ENCODE measurements at places on chromosomes 11 and 22.

- no peak for DNase-seq
Measured at GRCh38 chr22:39277142-39277607, 32.4 kb upstream of the PDGFB start.

DNA sequence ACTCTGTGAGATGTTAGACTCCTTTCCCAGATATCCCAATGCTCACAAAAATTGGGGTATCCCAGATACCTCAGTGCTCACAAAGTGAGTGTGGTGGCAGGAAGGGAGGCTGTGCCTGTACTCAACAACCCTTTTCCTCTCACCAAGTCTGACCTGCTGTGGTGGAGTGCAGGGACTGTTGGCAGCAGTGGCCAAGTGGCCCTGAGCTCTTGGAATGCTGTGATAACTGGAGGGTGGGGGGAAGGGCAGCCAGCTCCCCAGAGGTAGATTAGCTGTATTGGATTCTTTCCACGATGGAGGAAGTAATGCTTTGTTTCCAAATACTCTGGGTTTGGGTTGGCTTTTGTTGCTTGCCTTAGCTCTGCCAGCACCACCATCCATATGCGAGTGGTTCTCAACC is 46.0 kb upstream of the OR9Q1 start:
- no peak for DNase-seq

- no peak for DNase-seq
Measured at GRCh38 chr11:119207415-119207960, 1.3 kb downstream of the CBL start.

- DNase-seq: no peak
Measured at GRCh38 chr11:102229510-102230123, 87.7 kb upstream of the BIRC3 start.

DNA sequence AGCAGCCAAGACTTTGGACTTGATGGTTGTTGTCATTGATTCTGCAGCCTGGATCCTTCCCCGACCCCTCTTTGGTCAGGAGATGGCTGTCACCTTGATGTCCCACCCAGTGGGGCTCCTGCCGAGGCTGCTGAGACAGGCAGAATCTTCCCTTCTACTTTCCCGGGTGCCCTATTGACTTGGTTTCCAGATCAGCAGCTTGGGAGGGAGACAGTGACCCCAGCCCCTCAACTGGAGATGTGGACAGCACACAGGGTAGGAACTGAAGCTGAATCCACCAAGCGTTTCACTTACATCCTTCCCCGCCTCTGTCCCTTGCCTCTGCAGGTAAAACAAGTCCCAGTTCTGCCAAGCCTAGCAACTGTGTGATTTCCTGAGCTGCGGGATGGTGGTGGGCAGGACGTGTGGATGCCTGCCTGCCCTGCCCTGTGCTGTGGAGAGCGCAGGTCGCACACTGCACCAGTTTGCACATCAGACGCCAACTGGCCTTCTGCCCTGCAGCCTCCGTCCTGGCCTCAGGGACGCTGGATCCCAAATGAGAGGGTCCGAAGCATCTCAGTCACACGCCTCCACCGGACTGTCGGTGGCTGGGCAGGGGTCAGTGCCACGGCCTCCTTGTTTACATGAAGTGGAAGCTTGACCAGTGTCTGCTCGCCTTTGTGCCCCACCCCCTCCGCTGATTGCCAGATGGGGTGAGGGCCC is 34.6 kb downstream of the FAM83F start:
- no peak for DNase-seq

GRCh38 chr22:44411226-44412135 is 86.6 kb downstream of the RTL6 start:
- DNase-seq: no peak

DNA sequence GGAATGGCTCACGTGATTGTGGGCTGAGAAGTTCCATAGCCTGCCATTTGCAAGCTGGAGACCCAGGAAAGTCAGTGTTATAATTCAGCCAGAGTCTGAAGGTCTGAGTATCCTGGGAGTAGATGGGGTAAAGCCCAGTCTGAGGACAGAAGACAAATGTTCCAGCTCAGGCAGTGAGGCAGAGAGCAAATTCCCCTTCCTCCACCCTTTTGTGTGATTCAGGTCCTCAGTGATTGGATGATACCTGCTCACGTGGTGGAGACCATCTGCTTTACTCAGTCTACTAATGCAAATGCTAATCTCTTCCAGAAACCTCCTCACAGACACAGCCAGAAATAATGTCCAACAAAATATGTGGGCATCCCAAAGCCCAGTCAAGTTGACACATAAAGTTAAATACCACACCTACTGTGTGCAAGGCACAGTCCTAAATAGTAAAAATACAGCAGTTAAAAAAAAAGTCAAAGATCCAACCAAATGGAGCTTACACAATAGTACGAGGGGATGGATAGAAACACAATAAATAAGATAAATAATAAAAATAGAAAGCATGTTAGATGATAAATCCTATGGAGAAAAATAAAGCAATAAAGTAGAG is 13.2 kb upstream of the APOL6 start:
- DNase-seq: no peak

DNA sequence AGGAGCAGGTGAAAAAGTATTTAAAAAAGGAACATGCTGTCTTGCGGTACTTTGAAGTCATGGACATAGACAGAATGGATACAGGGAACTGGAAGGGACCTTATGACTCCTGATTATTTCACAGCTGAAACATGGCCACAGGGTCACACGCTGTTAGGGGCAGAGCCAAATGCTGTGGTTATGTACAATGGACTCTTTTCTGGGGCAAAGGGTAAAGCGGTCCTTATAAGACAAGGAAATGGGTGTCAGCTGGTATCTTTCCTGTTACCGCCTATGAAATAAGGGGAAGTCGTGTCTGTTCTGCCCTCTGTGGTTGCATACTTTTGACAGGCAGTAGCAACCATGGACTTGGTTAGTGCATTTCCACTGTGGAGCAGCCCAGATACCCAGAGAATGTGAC is 12.8 kb upstream of the ST14 start:
- no peak for DNase-seq

- DNase-seq: no peak
Measured at GRCh38 chr11:12137938-12138731, 27.7 kb downstream of the MICAL2 start.

GRCh38 chr11:15229069-15229468 is 114.3 kb downstream of the INSC start:
- no peak for DNase-seq

- DNase-seq: no peak
Measured at GRCh38 chr22:48198489-48199459, 1436.3 kb downstream of the TBC1D22A start.

GRCh38 chr22:38757464-38757757 is 1.6 kb upstream of the SUN2 start:
- DNase-seq: no peak

DNA sequence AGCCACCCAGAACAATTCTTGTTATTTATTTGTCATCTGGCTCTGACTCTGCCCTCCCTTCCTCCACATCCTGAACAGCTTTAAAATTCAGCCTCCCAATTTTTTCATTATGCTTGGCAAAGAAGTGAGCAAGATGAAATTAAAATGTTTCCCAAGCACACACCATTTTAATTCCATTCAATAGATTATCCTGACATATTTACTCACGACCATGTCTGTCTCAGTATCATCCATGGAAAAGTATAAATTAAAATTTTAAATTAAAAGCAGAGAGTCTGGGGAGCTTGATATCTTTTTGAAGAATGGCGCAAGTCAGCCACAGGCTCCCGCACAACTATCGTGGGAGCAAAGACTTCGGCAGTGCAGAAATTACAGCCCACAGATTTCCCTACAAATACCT is 862.4 kb downstream of the OPCML start:
- DNase-seq: no peak

DNA sequence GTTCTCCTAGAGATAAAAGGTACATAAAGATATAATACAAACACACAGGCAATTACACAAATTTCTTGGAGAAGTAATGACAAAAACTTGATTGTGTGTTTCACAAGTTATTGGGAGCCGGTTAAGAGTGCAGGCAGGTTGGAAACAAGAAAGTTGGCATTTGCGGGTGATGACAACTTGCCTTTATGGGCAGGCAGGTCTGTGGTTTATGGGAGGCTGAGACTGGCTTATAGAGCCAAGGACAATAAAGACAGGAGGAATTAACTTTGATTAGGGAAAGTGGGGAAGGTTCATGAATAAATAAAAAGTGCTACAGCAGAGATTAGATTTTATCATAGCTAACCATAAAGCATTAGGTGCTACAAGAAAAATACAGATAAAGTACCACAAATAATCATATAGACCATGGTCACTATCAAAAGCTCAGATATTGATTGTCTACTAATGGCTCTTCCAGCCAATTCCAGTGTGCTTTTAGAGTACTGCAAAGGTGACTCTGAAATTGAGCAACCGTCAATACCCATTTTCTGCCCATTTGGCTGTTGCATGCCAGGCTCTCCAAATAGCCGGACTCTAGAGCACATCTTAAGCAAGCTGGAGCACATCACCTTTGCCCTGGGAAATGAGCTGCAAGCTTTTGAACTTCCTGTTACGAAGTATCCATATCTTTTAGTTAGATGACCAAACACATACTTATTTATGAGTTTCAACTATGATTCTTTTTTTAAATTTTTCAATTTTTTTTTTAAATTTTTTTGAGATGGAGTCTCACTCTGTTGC is 33.9 kb upstream of the GAB2 start:
- no peak for DNase-seq

- no peak for DNase-seq
Measured at GRCh38 chr22:43745411-43745770, 66.7 kb downstream of the EFCAB6 start.

- DNase-seq: no peak
Measured at GRCh38 chr22:31119026-31119717, 3.6 kb upstream of the INPP5J start.

DNA sequence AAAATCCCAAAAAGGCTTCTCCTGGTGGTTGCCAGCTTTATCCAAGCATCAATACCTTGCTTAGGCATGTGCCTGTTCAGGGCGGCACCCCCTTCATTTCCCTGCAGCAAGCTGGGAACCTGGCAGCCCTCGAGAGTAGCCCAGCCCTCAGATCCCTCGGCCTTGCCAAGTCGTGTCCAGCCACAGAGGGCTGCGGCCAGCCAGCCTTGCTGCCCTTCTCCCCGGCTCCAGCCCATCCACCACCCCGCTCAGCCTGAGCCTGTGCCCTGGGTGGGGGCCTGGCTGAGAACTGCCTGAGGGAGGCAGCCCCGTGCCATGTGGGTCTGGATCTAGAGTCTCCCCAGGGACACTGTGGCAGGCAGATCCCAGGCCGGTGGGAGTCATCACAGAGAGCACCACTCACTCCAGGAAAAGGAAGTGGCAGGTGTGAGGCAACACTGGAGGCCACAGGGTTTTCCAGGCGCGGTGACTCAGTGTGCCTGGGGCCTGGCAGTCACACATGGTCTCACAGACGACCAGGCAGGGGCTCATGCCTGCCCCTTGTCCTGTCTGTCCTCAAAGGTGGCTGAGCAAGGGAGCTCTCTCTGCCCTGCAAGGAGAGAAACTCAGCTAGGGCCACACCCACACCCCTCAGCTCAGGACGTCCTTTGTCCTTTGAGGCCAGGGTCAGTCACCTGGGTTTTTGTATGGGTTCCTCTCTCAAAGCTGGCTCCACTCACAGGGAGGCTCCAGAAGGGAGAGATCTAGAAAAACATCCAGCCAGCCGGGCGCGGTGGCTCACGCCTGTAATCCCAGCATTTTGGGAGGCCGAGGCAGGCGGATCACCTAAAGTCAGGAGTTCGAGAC is 12.2 kb upstream of the CDC42BPG start:
- DNase-seq: no peak

DNA sequence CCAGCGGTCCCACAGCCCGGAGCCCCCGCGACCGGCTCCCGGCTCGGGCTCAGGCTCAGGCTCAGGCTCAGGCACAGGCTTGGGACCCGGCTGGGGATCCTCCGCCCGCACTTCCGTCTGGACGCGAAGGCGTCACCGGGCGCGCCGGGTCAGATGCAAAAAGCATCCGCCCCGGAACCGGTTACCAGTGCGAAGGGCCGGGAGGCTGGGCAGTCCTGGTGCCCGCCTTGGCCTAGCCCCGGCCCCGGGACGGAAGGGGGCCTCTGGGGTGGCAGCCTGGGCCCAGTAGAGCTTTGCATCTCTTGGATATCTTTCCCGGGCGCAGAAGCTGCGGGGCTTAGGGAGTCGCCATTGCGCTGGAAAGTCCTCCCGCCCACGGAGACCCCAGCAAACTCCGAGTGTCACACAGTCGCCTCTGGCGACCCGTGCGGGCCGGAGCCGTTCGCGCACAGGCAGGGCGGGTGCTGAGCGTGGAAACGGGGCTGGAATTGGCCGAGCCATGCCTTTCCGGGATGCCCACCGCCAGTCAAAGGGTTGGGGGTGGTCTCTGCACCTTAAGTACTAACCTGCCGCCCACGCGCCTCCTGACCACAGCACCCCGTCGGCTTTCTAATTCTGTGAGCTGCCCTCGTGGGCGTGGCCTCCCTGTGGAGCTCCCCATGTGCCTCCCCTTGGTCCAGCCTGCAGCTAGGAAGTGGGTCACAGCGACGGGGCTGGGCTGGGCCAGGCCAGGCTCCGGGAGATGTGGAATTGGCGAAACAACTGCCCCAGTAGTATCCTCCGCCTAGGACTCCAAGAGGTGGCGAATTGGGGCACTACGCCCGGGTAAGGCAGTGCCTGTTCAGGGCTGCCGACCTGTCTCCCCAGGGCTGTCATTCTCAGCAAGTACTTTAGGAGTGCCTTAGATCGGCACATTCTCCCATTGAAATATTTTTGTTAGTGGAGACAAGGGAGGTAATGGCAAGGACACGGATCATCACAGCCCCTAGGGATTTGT is at the start of gene TMEM9B:
TSS of gene TMEM9B (minus strand) at position 119 of the 997 bp plus-strand sequence. CDS start 129 bp downstream, outside the sequence.
- DNase-seq: peak; percentile 61

GRCh38 chr11:72553706-72554105 is 119.4 kb upstream of the CLPB start:
- peak; percentile 11 for DNase-seq

- DNase-seq: no peak
Measured at GRCh38 chr11:504053-504993, 2.7 kb downstream of the RNH1 start.
